ENCODE measurements at places on chromosomes 5 and 9.

GRCh38 chr9:71761938-71762353, 6.4 kb downstream of the CEMIP2 start:
- DNase-seq, result no peak

- DNase-seq, result no peak
Measured at GRCh38 chr9:627336-627970, 214.0 kb upstream of the DMRT1 start.

- DNase-seq, result no peak
Measured at GRCh38 chr9:121499427-121500164, at the start of gene GGTA1. Gene GGTA1, minus strand, starts transcription at chr9:121499844. Its CDS starts 31,922 bp downstream, at chr9:121467922.

DNA sequence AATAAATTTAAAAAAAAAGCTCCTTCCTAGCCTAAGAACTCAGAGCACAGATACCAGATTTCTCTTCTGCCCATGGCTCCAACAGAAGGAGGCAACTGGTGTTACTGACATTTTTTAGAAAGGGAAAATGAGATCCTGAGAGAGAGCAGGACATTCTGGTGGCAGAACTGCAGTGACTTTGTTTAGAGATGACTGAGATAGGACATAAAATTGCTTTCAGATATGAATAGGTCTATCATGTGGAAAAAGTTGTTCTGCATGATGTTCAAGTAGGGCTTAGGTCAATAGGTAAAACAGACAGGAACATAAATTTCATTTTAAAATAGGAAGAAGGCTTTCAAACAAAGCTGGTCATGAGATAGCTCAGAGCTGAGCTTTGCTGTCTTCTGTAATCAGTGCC, 49.6 kb downstream of the NIPAL4 start:
- no peak for DNase-seq

DNA sequence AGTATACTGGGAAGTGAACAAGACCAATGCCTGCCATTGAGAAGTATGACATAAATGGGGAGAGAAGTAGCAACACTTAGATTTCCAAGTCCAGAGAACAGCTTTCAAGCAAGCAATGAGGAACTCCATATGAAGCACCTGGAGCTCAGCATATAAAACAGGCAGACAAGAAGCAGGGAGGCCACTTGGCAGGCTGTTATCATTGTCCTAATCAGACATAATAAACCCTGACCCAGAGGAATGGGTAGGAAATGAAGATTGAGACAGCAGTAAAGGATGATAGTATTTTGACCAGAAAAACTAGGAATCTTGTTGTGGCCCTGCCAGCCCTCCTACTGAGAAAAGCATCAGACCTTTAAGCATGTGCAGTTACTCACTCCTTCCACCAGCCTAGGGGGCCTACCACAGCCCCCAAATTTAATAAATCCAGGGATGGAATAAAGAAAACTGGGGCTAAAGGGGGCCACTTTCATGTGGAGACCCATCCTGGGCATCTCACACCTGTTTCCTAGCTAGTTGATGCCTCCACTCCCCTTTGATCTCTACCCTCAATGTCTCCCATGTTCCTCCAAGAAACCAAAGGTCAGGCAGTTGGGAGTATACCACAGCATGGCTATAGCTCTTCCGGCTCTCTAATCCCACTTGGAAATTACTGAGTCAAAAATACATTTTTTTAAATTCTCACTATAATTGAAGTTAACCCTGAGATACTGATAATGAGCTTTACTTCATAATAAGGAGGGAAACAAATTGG, 135.1 kb downstream of the SIL1 start:
- no peak for DNase-seq

DNA sequence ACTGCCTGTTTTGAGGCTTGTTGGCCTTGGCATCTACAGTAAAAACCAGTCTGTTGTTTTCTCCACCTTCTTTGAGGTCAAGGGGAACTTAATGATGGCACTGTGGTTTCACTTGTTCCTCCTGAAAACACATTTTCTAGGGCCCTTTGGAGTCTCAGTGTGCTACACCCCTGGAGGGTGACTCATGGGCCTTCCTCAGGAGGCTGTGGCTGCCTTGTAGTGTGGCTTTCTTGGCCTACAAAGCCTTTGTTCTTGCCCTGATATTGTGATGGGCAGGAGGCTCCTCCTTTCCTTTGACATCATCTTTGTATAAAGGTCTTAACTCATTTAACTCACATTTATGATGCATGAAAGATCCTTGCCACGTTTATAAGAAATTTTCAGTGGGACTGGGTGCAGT, 56.3 kb upstream of the GPBP1 start:
- peak; percentile 22 for DNase-seq

DNA sequence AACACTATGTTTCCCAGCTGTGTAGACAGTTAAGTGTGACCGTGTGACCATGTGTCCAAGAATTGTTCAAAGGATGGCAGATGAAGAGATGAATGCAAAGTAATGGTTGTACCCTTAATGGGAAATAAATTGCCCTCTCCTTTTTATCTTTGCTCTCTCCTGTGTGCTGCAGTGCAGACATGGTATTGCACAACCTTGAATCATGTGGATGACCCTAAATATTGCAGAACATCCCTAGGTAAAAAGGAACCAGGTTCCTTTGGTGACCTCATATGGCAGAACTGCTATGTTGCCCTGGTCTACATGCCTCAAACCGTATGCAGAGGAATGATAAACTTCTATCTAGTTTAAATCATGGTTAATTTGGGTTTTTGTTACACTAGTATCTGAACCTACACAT, 81.7 kb upstream of the CTNND2 start:
- DNase-seq, result no peak

GRCh38 chr9:95087659-95088242, 229.8 kb downstream of the FANCC start:
- DNase-seq, result no peak

Measured in stimulated activated CD4-positive, alpha-beta T cell treated with anti-CD3 and anti-CD28 coated beads, Interleukin-12 subunit alpha, Interleukin-12 subunit beta, amount 100 ng/mL, for 48 hours (primary cell).